ENCODE measurements at places on chromosomes 16 and 17. TPM values are rescaled to one million over a fixed set of nuclear protein-coding genes. Genes with fewer than 3 reads are reported as not detected.

DNA sequence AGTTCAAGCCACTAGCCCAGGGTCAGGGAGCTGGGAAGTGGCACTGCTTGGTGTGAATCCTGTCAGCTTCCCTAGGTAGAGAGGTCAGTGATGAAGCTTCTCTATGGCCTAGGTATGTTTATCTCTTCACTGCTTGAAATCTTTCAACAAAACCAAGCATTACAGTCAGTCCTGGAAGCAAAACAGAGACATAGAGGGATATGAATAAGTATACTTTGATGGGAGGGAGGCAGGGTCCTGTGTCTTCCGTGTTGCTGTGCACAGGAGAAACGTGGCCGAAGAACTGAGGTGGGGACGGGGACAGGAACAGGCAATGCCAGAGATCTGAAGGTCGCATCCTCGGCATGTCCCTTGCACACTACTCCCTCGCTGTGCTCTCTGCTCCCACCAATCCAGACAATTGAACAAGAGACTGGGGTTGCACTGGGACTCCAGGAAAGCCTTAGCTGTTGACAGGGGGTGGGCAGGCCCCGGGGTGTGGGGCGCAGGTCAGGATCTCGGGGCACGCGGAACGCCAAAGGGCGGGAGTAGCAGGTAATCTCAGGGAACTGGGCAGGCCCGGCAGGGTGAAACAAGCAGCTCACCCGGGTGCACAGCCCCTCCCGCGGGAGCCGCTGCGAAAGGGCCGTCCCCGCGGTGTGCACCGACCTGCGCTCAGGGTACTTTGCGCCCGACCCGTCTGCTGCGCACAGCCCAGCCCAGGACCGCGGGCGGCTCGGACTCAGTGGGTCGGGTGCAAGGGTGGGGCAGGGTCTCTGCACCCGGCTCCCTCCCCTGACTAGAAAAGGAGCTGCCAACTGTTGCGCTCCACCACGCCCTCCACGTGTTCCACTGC is at the start of gene MT1H:
Gene MT1H (plus strand): TSS at position 810 of the 835 bp plus-strand sequence. CDS start 71 bp downstream, outside the sequence.
- no peaks in the 10 kb centered on the region for H3K36me3 ChIP-seq
- H3K27me3 ChIP-seq, result peaks cover 61% of the 10 kb centered on the region
- DNase-seq, result no peak
- peak within 1 kb of the TSS; percentile 76 for H3K4me3 ChIP-seq
- peak within 1 kb of the TSS; percentile 22 for H3K27ac ChIP-seq

DNA sequence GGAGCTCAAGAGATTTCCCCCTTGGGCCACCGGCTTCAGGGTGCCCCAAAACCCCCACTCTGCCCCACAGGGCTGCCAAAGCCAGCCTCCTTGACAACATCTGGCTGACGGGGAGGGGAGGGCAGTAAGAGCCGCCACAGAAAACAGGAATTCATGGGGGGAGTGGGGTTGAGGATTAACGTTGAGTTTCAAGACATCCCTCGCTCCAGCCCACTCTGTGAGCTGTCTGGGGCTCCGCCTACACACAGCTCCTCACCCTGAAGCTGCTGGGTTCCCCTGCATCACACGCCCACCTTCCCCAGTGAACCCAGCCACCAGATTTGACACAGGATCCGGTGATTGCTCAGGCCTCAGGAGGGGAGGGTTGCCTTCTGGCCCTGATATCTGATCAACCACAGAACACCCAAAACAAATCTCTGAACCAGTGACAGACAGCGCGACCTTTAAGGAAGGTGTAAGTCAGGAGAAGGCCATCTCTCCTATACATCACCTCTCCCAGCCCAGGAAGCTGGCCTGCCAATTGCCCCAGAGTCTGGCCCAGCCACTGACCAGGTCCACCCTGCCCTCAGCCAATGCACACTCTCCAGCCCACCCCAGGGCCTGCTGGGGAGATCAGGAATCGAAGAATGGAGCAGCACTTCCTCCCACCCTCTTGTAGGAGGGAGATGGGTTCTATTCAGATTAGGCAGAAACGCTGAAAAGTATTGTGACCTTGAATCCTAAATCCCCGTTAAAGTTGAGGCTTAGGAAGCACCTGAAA is 132.1 kb downstream of the CLEC16A start:
- H3K27ac ChIP-seq, result peak overlapping the region; percentile 66
- no peak overlapping the region for H3K4me3 ChIP-seq
- H3K36me3 ChIP-seq, result no peaks in the 10 kb centered on the region

DNA sequence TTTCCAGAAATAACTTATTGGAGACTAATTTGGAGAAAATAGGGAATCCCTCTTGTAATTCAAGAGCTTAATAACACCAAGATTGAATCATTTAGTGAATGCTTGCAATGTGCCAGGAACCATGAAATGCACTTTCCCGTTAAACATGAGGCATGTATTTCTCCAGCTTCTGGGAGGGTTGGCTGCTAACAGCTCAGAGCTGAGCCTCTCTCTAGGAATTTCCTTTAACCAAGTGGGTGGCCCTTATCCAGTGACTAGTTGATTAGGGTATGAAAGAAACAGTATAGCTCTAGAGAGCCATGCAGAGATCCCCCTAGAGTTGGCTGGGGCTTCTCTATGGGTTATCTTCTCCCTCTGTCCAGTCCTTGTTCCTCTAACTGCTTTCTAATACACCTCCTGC is 356.4 kb upstream of the GOT2 start:
- no peaks in the 10 kb centered on the region for H3K4me1 ChIP-seq
- no peak overlapping the region for H3K27ac ChIP-seq
- H3K4me3 ChIP-seq, result no peak overlapping the region
- no peaks in the 10 kb centered on the region for H3K36me3 ChIP-seq
- H3K27me3 ChIP-seq, result no peaks in the 10 kb centered on the region

DNA sequence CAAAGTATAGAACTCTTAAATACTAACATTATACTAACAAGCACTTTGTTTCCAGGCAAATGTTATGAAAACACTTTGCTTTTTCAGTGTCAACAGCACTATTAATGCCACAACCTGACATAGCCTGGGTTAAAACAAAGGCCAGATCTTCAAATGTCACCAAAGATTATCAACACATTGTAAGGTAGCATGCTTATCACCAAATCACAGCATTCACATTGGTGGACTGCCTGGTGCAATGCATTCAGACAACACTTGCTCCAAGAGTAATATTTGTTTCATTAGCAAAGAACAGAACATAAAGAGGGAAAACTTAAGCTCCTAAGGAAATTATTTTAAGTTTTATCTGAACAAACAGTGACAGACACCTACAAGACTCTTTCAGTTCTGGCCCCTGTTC is 1361.2 kb downstream of the CDH8 start:
- H3K4me1 ChIP-seq, result no peaks in the 10 kb centered on the region
- H3K27ac ChIP-seq, result no peak overlapping the region
- H3K36me3 ChIP-seq, result no peaks in the 10 kb centered on the region
- DNase-seq, result no peak

- peaks cover 8% of the 10 kb centered on the region for H3K4me1 ChIP-seq
- DNase-seq, result no peak
- H3K4me3 ChIP-seq, result no peak overlapping the region
- no peak overlapping the region for H3K27ac ChIP-seq
- no peaks in the 10 kb centered on the region for H3K27me3 ChIP-seq
Observed at GRCh38 chr17:66375121-66375520, 72.7 kb downstream of the PRKCA start.

GRCh38 chr16:89161763-89162713 is 9.5 kb upstream of the CDH15 start:
- H3K27me3 ChIP-seq, result no peaks in the 10 kb centered on the region
- H3K36me3 ChIP-seq, result no peaks in the 10 kb centered on the region
- H3K27ac ChIP-seq, result no peak overlapping the region

- H3K27ac ChIP-seq, result no peak overlapping the region
- H3K36me3 ChIP-seq, result no peaks in the 10 kb centered on the region
- no peak overlapping the region for H3K4me3 ChIP-seq
- DNase-seq, result no peak
- no peaks in the 10 kb centered on the region for H3K27me3 ChIP-seq
Observed at GRCh38 chr17:72079700-72080099, 41.1 kb upstream of the SOX9 start.

DNA sequence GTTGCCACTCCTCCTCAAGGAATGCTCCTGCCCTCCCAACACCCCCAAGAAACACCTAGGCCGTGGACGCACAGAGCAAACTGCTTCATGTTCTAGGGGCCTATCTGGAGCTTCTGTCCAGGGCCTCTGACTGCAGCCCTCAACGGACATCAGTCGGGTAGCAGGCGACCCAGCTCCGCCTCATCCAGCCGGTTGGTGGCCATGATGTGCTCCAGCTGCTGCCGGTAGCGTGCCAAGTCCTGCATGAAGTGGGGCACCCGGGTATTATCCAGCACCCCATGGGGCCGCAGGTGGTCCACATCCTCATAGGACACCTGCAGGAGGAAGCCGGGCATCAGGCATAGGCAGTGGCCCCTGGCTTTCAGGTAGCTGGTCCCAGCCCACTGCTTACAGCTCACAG is 6.3 kb downstream of the NOL3 start:
- peaks cover 33% of the 10 kb centered on the region for H3K4me1 ChIP-seq
- H3K27me3 ChIP-seq, result peaks cover 14% of the 10 kb centered on the region
- DNase-seq, result no peak
- H3K4me3 ChIP-seq, result no peak overlapping the region

DNA sequence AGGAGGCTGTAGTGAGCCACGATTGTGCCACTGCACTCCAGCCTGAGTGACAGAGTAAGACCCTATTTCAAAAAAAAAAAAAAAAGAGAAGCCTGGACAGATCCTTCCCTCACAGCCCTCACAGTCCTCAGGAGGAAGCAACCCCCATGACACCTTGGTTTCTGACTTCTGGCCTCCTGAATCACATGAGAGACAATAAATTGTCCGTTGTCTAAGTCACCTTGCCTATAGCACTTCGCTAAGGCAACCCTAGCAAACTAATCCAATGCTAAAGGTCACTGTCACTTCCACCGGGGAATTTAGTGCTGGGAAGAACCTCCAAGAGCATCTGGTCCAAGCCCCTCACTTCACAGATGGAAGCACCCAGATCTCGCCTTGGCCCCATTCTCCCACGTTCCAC is 18.9 kb upstream of the SLC39A11 start:
- no peak for DNase-seq
- H3K27ac ChIP-seq, result no peak overlapping the region
- H3K36me3 ChIP-seq, result no peaks in the 10 kb centered on the region
- no peaks in the 10 kb centered on the region for H3K4me1 ChIP-seq
- H3K27me3 ChIP-seq, result no peaks in the 10 kb centered on the region

DNA sequence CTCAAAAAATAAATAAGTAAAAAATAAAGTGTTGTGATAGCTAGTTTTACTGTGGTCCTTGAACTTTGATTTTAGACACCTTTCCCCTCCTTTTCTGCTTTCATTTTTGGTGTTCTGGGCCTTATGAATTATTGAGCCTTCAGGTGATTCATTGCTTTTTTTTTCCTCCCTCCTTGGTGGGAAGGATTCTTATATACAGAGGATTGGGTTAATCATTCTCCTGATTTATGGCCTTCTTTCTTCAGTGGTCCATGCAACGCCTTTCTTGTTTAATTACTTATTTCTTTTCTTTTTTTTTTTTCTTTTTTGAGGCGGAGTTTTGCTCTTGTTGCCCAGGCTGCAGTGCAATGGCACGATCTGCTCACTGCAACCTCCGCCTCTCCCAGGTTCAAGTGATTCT is 8.0 kb upstream of the MYL4 start:
- H3K4me3 ChIP-seq, result no peak overlapping the region
- H3K27me3 ChIP-seq, result no peaks in the 10 kb centered on the region
- no peak for DNase-seq

DNA sequence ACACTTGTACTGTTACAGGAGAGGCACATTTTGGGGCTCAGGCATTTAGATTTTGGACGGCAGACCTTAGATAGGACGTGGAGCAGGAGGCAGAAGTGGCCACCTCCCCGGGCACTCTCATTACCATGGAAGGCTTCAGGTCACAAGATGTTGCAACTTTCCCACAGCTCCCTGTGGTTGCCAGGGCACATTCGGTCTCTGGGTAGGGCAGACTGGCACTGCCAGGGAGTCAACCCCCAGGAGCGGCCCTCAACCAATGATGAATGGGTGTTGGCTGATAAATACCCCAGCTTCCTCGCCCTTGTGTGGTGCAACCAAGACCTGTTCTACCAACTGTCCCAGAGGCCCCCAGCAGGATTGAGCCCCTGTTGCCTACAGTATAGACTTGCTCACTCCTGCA is 11.2 kb downstream of the NAGPA start:
- H3K4me1 ChIP-seq, result no peaks in the 10 kb centered on the region
- H3K27me3 ChIP-seq, result no peaks in the 10 kb centered on the region
- no peaks in the 10 kb centered on the region for H3K36me3 ChIP-seq
- no peak overlapping the region for H3K27ac ChIP-seq
- DNase-seq, result no peak
- no peak overlapping the region for H3K4me3 ChIP-seq

DNA sequence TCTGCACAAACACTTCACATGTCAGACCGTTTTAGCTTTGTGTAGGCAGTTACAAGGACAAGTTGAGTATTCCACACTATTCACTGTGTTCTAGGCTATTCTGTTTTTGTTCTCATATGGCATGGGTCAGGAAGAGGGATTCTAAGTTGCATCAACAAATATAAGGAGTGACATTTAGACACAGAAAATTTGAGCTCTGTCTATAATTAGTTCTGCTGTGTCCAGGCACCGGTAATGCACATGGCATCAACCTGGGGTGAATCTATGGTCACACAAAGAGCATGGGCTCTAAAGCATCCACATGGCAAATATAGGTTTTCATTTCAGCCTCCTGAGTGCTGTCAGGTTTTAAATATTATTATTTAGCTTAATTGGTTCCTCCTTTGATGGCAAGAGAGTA is 130.4 kb upstream of the PMFBP1 start:
- H3K36me3 ChIP-seq, result no peaks in the 10 kb centered on the region
- H3K27ac ChIP-seq, result no peak overlapping the region
- no peaks in the 10 kb centered on the region for H3K27me3 ChIP-seq

GRCh38 chr17:37310940-37311339 is 64.8 kb upstream of the C17orf78 start:
- H3K4me1 ChIP-seq, result no peaks in the 10 kb centered on the region
- no peak for DNase-seq
- H3K36me3 ChIP-seq, result no peaks in the 10 kb centered on the region
- no peaks in the 10 kb centered on the region for H3K27me3 ChIP-seq

- no peak overlapping the region for H3K4me3 ChIP-seq
- DNase-seq, result no peak
- no peaks in the 10 kb centered on the region for H3K4me1 ChIP-seq
- H3K27ac ChIP-seq, result no peak overlapping the region
Observed at GRCh38 chr17:43599835-43600234, 53.7 kb upstream of the ETV4 start.

GRCh38 chr16:88922114-88922825 is 54.7 kb downstream of the CBFA2T3 start:
- no peaks in the 10 kb centered on the region for H3K36me3 ChIP-seq
- no peak overlapping the region for H3K27ac ChIP-seq
- peak; percentile 93 for DNase-seq

GRCh38 chr16:11498683-11499082 is 88.0 kb downstream of the LITAF start:
- H3K4me1 ChIP-seq, result peaks cover 20% of the 10 kb centered on the region
- H3K27me3 ChIP-seq, result no peaks in the 10 kb centered on the region
- no peaks in the 10 kb centered on the region for H3K36me3 ChIP-seq
- no peak overlapping the region for H3K27ac ChIP-seq
- H3K4me3 ChIP-seq, result no peak overlapping the region

The AATK gene
- 4.2 TPM for total RNA-seq

The RHBDL1 gene
- total RNA-seq, result 0.88 TPM

The EIF3CL gene
- 26.7 TPM for total RNA-seq

The CCL14 gene
- 134 TPM for total RNA-seq

Measured in kidney (tissue), 22 donors.